ENCODE measurements at places on chromosomes 2 and 18. TPM values are rescaled to one million over a fixed set of nuclear protein-coding genes. Genes with fewer than 3 reads are reported as not detected.

- DNase-seq: no peak
Observed at GRCh38 chr2:166373105-166373504, 2.6 kb downstream of the SCN9A start.

- DNase-seq: no peak
Observed at GRCh38 chr18:70234667-70235459, 29.4 kb upstream of the RTTN start.

Gene SP5
- 8.7 TPM for polyA plus RNA-seq

DNA sequence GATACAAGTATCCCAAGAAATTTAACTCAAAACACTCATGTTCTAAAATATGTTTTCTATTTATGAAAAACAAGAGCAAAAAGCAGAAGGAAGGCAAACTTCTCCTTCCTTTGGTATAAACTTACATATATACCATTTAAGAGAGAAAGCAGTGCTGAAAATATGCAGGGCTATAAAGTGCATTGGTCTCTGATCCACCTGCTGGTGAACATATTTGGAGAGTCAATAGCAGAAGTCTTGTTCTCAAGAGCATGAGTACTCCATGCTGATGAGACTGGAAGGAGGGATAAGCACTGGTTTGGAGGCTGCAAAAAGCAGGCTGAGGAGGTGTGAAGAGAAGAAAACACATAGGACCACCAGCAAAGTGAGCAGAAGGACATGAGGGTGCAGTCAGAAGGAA lies 391.2 kb downstream of the STK39 start:
- no peak for DNase-seq

Gene ADAM23
- 11.6 TPM for polyA plus RNA-seq

GRCh38 chr18:76806301-76806700 lies 16.1 kb upstream of the ZNF236 start:
- no peak for DNase-seq

Gene PRSS56
- polyA plus RNA-seq: 1.8 TPM

Gene ANKZF1
- 16.3 TPM for polyA plus RNA-seq

Gene CXCR2
- 0.25 TPM for polyA plus RNA-seq

Gene PLCD4
- polyA plus RNA-seq: 48.1 TPM

Gene COLEC12
- polyA plus RNA-seq: 59.9 TPM

DNA sequence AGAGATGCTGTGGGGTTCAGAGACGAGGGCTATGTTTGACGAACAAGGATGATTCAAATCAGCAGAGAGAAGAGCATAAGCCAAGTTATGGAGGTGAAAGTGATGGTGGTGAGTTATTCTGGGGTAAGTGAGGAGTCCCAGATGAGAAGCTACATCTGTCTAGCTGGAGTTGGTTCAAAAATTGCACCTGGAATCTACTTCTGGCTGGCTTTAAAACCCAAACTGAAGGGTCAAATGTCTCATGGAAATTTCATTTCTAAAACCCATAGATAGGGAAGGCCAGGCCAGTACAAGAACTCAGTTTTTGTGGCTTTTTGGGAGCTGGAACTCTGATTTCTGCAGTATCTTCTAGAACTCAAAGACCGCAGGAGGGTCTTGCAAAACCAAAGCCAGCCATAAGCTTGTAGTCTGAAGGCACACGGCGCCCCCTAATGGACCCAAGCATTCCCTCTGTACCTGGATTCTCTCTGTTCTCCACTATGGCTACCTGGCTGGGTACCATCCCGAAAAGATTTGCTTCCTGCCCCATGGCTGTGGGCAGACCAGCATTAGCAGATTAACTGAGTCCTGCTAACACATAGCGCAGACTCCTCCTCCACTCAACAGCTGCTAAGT lies 229.1 kb upstream of the SLC14A2 start:
- DNase-seq: peak; percentile 90

- no peak for DNase-seq
Observed at GRCh38 chr18:74945774-74946545, 263.0 kb downstream of the PTGR3 start.

Gene NTSR2
- polyA plus RNA-seq: not detected

Gene VIT
- polyA plus RNA-seq: 4.9 TPM

DNA sequence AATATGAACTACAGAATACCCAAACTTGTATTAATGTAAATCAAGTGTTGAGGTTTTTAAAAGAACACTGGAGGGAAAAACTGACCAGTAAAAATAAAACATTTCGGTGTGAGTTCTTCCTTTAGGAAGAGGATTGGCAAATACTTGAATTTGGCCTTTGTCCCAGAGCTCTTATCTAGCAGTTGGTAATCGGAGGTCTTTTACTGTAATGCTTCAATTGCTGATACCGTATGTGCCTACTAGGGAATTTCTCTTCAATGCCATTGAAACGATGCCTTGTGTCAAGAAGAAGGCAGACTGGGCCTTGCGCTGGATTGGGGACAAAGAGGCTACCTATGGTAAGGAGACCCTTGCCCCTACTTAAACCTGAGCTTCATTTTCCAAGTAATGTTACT lies 4.1 kb downstream of the RRM2 start:
- DNase-seq: peak; percentile 14

Gene GPAT2
- polyA plus RNA-seq: 3.8 TPM

- no peak for DNase-seq
Observed at GRCh38 chr18:11871501-11871900, 20.3 kb downstream of the CHMP1B start.
